Activated T-helper 1 cell treated with anti-CD3 and anti-CD28 coated beads, Interleukin-12 subunit alpha, Interleukin-12 subunit beta, Interleukin-2, Interleukin-4 antibody, amounts not matched to agents 30 ng/mL and 10 ng/mL and 1 ng/mL, durations not matched to agents 14 hours and 24 hours and 36 hours (primary cell): ENCODE measurements at places on chromosomes 16 and 17. TPM values are rescaled to one million over a fixed set of nuclear protein-coding genes. Genes with fewer than 3 reads are reported as not detected.

ZNF646 gene
- total RNA-seq = 25.3 and 26.1 TPM in 2 replicates

GRCh38 chr17:42107597-42108576 lies 4.6 kb downstream of the DHX58 start:
- H3K27me3 ChIP-seq = no peaks in the 10 kb centered on the region
- peaks cover 19% of the 10 kb centered on the region for H3K36me3 ChIP-seq
- peak; percentile 87 for DNase-seq
- peaks cover 44% of the 10 kb centered on the region for H3K4me1 ChIP-seq
- H3K4me3 ChIP-seq = peak overlapping the region; percentile 15
- peak overlapping the region; percentile 23 for H3K27ac ChIP-seq

ZNF319 gene
- 8.5 and 9.1 TPM in 2 replicates for total RNA-seq

ARHGAP44 gene
- 0.51 TPM in 1 of 2 replicates, not detected in the other for total RNA-seq

DNA sequence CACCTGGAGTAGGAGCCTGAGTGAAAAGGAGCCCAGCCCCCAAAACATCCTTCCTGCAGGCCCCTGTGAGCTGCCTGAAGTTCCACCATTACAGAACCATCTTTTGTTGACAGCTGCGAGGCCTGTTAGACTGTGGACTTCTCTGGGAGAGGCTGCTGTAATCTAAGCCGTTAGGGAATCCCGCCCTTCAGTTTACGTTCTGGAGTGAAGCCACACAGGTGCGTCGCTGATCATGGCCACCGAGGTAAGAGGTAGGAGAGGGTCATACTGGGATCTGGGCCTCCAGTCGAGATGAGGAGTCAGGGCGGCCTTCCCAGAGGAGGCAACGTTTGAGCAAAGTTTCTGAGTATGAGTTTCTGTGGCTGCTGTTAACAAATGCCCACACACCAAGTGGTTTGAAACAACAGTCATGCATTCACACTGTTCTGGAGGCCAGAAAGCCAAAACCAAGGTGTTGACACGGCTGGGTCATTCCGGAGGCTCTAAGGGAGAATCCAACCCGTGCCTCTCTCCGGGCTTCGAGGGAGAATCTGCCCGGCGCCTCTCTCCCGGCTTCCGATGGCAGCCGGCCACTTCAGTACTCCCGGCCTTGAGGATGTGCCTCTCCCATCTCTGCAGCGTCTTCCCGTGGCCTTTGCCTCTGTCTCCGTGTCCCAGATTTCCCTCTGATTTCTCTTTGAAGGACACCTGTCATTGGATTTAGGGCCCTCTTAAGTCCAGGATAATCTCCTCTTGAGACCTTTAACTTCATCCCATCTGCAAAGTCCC lies 26.6 kb upstream of the ATP2C2 start:
- H3K27ac ChIP-seq = no peak overlapping the region
- no peak overlapping the region for H3K4me3 ChIP-seq
- no peaks in the 10 kb centered on the region for H3K36me3 ChIP-seq
- no peak for DNase-seq

DNA sequence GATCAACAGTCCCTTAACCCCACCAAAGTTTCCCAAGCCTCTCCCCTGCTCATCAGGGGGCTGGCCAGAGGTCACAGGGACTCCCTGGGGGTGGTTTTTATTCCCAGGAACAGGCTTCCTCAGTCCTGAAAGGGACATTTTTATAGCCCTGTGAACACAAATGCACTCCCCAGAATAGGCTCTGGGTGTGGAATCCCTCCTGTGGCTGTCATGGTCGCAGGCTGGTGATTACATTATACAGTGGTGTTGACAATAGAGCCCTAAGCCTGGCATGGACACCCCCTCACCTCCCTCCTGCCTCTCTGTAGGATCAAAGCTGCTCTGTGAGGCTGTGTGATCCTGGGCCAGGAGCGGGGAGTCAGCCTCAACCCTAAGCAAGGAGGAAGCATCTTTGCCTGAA lies 1.4 kb upstream of the CA4 start:
- no peak overlapping the region for H3K4me3 ChIP-seq
- H3K36me3 ChIP-seq = no peaks in the 10 kb centered on the region
- no peak for DNase-seq
- H3K27ac ChIP-seq = no peak overlapping the region
